ENCODE measurements at places on chromosomes 12 and 14.

- DNase-seq, result no peak
Measured at GRCh38 chr12:57099766-57100165, 10.9 kb downstream of the NAB2 start.

- peak; percentile 17 for DNase-seq
Measured at GRCh38 chr14:42778984-42779383, 1172.3 kb downstream of the LRFN5 start.

- DNase-seq, result no peak
Measured at GRCh38 chr14:82388488-82388887, 854.8 kb upstream of the SEL1L start.

GRCh38 chr12:16281157-16281556 lies 3.7 kb upstream of the SLC15A5 start:
- no peak for DNase-seq

DNA sequence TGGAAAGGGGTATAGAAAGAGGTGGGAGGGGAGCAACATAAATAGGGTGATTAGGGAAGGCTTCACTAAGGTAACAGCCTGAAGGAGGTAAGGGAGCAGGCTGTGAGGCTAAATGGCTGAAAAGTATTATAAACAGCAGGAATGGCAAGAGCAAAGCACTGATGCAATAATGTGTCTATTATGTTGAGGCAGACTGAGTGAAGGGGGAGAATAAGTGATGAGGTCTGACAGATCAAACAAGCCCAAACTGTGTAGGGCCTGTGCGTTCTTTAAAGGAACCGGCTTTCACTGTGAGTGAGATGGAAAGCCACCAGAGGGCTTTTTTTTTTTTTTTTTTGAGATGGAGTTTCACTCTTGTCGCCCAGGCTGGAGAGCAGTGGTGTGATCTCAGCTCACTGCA lies 6.7 kb upstream of the VCPKMT start:
- no peak for DNase-seq

- DNase-seq, result no peak
Measured at GRCh38 chr14:29671034-29671433, 256.6 kb downstream of the PRKD1 start.
